H9 (cell line): ENCODE measurements at places on chromosomes 6 and 20. TPM values are rescaled to one million over a fixed set of nuclear protein-coding genes. Genes with fewer than 3 reads are reported as not detected.

VSTM2L gene
- total RNA-seq: 2.1 and 2.2 TPM in 2 replicates

EPPIN gene
- total RNA-seq: not detected in 2 replicates

GDAP1L1 gene
- 5.9 and 6.8 TPM in 2 replicates for total RNA-seq

PSMA7 gene
- 332 and 337 TPM in 2 replicates for total RNA-seq

SPACA1 gene
- total RNA-seq: not detected in 2 replicates

GTF2H4 gene
- total RNA-seq: 58.2 and 60.8 TPM in 2 replicates

TMEM151B gene
- total RNA-seq: 2.4 and 2.7 TPM in 2 replicates

GJA10 gene
- total RNA-seq: not detected in 2 replicates

GPR6 gene
- 0.20 TPM in 1 of 2 replicates, not detected in the other for total RNA-seq

SH3BGRL2 gene
- total RNA-seq: 11.7 and 11.8 TPM in 2 replicates

FERMT1 gene
- total RNA-seq: 9.6 and 9.7 TPM in 2 replicates
